ENCODE measurements at places on chromosomes 2 and 18. TPM values are rescaled to one million over a fixed set of nuclear protein-coding genes. Genes with fewer than 3 reads are reported as not detected.

Gene YES1
- 17.8 TPM for total RNA-seq

Gene L3MBTL4
- 0.07 TPM for total RNA-seq

Gene RBMS1
- total RNA-seq = 81.1 TPM

Gene STARD6
- total RNA-seq = not detected

Gene GPR17
- total RNA-seq = not detected

Gene CYP27C1
- not detected for total RNA-seq

Gene GREB1L
- total RNA-seq = not detected

Gene NEU2
- not detected for total RNA-seq

All from activated naive CD4-positive, alpha-beta T cell treated with anti-CD3 and anti-CD28 coated beads, Interleukin-2, amount 10 ng/mL, durations not matched to agents 5 hours and 36 hours (primary cell).